ENCODE measurements at places on chromosomes 5 and 9.

- DNase-seq = no peak
Observed at GRCh38 chr5:175551266-175551665, 72.9 kb downstream of the SFXN1 start.

DNA sequence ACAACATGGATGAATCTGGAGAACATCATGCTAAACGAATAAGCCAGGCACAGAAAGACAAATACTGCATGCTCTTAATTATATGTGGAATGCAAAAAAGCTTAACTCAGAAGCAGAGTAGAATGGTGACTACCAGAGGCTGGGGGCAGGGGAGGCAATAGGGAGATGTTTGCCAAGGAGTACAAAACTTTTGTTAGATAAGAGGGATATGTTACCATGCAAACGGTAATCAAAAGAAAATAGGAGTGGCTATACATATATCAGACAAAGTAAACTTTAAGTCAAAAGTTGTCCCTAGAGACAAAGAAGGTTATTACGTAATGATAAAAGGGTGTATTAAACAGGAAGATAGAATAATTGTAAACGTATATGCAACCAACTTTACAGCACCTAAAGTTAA, 17.8 kb upstream of the BTNL3 start:
- no peak for DNase-seq

DNA sequence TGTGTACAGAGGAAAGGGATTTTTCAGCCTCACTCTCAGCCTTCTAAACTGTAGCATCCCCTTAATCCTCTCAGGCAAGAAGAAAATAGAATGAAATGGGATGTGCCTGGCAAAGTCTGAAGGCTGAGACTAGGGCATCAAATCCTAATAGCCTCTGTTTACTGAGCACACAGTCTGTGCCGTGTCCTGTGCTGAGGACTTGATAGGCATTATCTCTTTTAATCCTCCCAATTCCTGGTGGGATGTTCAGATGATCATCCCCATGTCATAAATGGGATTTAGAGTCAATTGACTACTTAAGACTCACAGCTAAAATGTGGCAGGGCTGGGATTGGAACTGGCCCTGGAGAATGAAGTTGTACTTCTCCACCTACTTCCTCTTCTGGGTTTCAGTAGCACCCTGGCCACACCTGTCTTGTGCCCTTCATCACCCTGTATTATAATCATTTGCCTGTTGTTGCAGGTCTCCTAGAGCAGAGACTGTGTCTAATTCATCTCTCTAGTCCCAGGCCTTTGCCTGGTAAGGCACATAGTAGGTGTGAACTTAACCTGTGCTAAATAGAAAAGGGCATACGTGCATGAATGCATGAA, 81.0 kb downstream of the WWC1 start:
- no peak for DNase-seq

DNA sequence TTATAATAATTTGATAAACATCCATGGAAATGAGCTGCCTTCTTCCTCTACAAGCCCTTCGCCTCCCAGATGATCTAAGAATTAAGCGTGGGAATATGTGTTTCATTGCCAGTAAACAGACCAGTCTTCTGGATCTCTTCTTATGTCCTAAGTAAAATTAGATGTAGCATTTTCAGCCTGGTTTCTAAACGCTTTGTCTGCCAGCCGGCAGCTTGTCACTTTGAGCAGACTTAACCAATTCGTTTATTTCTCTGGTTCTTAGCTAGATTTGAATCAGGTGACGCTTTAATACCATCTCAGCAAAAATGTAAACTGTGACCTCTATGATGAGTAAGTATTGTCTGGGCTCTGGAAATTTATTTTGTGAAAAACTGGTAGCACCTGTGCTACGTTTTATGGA, 380.6 kb upstream of the NUDT12 start:
- DNase-seq = no peak

DNA sequence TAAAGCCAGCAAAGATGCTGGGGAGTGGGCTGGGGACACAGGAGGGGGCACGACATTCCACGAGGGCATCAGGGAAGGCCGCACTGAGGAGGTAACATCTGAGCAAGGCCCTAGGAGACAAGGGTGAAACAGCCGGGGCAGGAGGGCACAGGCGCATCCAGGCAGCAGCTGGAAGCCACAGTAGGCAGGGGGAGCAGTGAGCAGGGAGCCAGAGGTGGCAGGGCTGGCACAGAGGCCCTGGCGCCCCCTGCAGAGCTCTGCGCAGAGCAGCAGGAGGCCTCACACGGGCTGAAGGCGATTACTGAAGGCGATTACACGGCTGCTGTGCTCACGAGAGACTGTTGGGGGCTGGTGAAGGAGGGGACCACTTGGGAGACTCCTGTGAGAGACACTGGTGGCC, 15.4 kb downstream of the LMAN2 start:
- DNase-seq = no peak

- DNase-seq = no peak
Observed at GRCh38 chr9:93565089-93565488, 11.3 kb upstream of the PHF2 start.

DNA sequence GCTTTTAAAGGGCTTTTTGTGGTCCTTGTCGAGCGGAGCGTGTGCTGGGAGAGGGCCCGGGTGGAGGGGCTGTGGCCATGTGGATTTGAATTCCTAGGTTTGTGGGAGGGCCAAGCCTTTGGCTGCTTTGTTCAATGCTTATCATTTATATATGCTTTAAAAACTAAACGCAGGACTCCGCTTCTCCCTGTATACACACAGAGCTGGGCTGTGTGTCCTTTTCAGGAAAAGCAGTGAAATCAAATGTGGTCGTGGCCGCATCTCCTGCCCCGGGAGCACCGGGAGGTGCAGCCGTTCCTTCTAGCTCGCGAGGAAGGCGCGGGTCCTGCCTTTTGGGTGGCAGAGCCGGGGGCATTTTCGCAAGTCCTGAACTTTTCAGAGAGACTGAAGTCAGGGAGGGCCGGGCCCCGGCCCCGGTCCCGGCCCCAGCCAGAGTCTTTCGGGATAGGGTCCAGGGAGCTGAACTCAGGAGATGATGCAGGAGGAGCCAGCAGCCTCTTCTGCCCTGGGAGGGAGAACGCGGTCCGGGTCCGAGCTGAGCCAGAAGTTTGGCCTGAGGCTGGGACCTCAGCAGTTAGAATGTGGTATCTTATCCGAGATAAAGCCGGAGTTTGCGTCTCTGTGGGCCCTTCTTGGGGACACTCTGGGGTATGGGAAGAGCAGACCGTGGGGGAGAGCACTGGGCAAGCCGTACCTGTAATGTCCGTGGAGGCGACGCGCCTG, 158.8 kb downstream of the C9orf152 start:
- peak; percentile 28 for DNase-seq

- no peak for DNase-seq
Observed at GRCh38 chr5:131530706-131531331, 104.2 kb downstream of the RAPGEF6 start.

DNA sequence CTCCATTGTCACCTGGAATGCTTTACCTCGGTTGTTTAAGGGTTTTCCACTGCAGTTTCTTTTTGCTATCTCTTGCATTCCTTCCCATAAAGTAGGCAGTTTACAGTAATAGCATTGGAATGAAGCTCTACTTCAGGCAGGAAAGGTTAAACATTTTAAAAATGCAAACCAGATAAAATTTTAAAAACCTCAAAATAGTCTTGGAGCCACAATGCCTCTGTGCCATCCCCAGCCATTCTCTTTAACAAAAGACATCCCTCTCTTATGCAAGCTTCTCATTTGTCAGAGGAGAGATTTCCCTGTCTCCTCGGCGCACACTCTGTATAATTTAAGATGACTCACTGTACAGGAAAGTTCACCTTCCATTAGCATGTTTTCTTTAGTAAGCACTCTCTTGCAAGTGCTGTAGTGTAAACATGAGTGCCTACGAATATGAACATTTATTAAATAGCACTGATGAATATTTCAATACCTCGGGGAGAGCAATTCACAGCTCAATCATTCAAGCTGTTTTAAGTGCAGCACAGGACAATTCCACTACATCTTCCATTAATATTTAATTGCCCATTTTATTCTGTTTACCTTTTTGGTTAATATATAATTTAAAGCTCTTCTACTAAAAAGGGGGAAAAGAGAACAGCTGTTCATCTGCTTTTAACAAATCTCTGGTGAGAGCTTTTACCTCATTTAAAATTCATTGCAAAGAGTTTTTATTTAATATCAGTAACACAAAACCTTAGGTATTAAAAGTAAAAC, 343.6 kb downstream of the SPATA31D1 start:
- peak; percentile 93 for DNase-seq

- DNase-seq = peak; percentile 89
Observed at GRCh38 chr5:154211641-154212390, 21.3 kb downstream of the GALNT10 start.

GRCh38 chr5:96896806-96897205, 20.5 kb downstream of the ERAP2 start:
- DNase-seq = no peak

DNA sequence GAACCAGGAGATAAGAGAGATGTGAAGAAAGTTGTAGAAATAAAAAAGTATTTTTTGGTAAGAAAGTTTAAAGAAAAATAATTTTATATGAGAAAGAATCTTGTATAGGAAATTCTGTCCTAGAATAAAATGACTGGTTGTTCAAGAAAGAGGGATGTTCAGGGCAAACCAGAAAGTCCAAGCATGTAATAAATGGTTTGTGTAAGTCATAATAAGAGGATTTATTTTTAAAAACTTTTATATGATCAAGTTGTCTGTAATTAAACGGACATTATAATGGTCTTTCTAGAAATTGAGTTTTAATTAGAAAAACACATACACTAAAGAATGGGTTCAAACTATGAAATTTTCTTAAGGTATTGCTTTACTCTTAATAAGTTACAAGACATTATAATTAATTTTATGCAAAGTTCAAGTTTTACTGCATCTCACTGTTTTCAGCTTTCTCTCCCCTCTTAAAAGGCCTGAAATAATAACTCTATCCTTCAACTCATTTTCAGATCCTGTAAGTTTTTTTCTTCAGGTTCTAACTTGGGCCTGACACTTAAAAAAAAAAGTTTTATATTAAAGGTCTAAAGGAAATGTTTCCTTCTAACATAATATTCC, 56.1 kb upstream of the ZNF300 start:
- DNase-seq = no peak

DNA sequence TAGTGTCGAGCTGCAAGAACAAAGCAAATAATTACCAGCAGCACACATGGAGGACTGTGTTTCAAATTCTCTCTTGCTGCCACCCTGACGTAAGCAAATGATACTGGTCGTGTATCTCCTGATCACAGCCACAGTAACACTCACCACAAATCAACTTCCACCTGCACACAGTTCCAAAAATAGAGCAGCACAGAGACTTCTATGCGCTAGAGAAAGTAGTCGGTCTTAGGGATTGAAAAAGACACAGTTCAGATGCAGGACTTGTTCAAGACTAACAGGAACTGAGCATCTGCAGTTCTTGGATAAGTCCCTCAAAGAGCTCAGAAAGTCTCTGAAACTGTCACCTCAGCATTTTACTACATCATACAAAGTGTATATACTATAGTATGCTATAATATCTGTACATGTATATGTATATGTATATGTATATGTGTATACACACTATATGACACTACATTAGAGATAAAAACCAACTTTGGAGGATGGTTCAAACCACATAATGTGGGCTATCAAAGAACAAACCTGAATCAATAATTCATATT, 279.0 kb downstream of the GLIS3 start:
- no peak for DNase-seq

GRCh38 chr9:34492051-34492450, 30.7 kb downstream of the ENHO start:
- no peak for DNase-seq

DNA sequence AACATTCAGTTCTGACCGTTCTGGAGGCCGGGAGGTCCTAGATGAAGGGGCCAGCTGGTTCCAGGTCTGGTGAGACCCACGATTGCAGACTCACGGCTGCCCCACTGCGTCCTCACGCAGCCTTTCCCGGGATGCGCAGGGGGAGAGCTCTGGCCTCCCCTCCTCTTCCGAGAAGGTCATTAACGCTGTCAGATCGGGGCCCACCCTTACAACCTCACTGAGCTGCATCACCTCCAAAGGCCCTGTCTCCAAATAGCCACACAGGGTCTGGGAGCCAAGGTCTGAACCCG, 66.6 kb upstream of the PPP1R26 start:
- DNase-seq = no peak

- peak; percentile 61 for DNase-seq
Observed at GRCh38 chr9:99140685-99141314, 35.9 kb downstream of the TGFBR1 start.

- DNase-seq = no peak
Observed at GRCh38 chr5:151200913-151201595, 22.8 kb downstream of the CCDC69 start.

GRCh38 chr9:133677126-133678010, 41.2 kb downstream of the DBH start:
- no peak for DNase-seq

DNA sequence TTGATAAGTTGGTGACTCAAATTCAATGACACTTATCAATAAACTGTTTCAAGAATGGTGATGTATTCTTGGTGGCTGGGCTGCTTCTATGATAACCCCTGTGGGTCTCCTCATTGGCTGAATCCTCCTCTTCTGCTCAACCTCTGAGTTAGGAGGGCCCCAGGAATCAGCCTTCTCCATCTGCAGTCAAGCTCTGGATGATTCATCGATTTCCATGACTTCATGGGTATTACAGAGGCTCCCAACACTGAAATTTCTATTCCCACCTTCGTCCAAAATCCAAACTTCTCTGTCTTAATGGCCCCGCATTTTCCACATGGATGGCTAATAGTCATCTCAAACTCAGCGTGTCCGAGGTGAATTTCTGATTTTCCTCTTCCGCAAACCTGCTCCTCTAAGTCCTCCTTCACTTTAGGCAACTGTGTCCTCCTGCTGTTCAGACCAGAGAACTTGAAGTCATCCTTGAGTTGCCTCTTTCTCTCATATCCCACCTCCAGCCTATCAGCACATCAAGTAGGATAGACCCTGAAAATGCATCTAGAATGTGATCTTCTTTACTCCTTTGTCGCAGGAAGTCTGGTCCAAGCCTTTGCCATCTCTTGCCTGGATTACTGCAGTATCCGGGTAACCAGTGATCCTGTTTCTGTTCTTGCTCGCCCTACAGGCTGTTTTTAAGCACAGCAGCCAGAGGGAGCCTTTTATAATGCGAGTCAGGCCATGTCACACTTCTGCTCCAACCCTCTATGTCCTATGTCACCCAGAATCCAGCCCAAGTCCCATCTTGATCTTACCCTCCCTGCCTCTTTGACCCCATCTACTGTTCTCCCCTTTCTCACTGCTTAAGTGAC, 41.4 kb upstream of the IL7R start:
- no peak for DNase-seq

DNA sequence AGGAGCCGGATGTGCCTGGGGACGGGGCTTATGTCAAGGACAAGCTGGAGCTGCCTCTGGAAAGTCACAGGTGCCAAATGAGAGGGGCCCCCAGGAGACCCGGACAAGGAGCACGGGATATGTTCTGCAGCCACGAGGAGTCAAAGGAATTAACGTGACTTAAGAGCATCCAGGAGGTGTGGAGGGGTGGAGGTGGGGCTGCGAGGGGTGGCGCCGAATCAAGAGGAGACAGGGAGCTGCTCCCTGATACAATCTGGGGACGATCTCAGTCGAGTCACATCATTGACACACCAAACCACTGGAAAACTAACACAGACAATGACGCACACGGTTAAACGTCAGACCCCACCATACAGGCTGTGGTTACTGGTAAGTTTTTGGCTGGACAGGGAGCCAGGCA, 10.4 kb downstream of the CCDC127 start:
- no peak for DNase-seq

GRCh38 chr5:32276173-32276853, 36.4 kb downstream of the MTMR12 start:
- peak; percentile 39 for DNase-seq

- no peak for DNase-seq
Observed at GRCh38 chr5:176817369-176817840, 7.0 kb downstream of the UNC5A start.

GRCh38 chr9:81174023-81174422, 515.3 kb downstream of the TLE1 start:
- no peak for DNase-seq

Measured in fibroblast of skin of right quadriceps (primary cell).